NCI-H2081 treated with DMSO at 0.1 percent for 48 hours (cell line): ENCODE measurements at places on chromosomes 2 and 18.

- no peak for DNase-seq
These were observed 66.3 kb upstream of the TCF7L1 start for GRCh38 chr2:85066874-85067351.

DNA sequence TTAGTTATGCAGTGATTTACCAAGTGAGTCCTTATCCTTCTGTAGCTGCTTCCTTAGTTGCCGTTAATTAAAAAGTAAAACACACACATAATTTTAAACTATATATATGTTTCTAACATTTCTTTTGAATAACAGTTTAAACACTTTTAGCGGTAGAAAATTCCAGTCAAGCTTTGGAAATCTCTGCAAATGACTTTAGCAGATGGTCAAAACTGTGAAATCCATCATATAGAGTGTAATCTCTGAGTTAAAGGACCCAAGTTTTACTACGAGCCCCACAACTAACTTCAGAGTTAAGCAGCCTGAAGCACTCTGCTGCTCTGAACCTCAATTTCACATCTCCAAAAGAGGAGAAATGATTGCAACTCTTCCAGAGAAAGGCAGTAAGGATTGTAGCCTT, 96.2 kb downstream of the FTCDNL1 start:
- no peak for DNase-seq

- DNase-seq = no peak
These were observed 17.9 kb upstream of the CAVIN2 start for GRCh38 chr2:191864628-191865374.

DNA sequence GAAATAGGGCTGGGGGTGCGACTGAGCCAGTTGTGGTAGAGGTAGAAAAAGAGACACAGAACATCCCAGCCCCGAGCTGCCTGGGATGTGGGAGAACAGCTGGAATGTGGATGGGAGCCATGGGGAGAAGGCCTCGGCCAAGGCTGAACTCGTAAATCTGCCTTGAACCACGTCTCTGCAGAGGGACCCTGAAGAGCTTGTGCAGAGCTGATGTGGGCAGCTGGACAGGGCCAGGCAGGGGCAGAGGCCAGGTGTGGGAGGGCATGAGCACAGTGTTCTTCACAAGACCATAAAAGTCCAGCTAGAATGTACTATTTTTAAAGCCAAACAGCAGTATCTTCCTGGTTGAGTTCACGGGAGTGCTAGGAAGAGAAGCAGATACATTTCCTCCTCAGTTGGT, 5.7 kb downstream of the TCF23 start:
- DNase-seq = no peak
